ENCODE measurements at places on chromosomes 7 and 10. TPM values are rescaled to one million over a fixed set of nuclear protein-coding genes. Genes with fewer than 3 reads are reported as not detected.
A peak's percentile ranks its signal among the peaks of the same experiment; 100 is the strongest.

The PLCE1 gene
- total RNA-seq, result not detected

The GPC2 gene
- 39.0 TPM for total RNA-seq

The CCL24 gene
- total RNA-seq, result not detected

The CNPY1 gene
- total RNA-seq, result not detected

The AHCYL2 gene
- 19.3 TPM for total RNA-seq

The DYNC1I1 gene
- not detected for total RNA-seq

The BICC1 gene
- not detected for total RNA-seq

The ZRANB1 gene
- 25.0 TPM for total RNA-seq

DNA sequence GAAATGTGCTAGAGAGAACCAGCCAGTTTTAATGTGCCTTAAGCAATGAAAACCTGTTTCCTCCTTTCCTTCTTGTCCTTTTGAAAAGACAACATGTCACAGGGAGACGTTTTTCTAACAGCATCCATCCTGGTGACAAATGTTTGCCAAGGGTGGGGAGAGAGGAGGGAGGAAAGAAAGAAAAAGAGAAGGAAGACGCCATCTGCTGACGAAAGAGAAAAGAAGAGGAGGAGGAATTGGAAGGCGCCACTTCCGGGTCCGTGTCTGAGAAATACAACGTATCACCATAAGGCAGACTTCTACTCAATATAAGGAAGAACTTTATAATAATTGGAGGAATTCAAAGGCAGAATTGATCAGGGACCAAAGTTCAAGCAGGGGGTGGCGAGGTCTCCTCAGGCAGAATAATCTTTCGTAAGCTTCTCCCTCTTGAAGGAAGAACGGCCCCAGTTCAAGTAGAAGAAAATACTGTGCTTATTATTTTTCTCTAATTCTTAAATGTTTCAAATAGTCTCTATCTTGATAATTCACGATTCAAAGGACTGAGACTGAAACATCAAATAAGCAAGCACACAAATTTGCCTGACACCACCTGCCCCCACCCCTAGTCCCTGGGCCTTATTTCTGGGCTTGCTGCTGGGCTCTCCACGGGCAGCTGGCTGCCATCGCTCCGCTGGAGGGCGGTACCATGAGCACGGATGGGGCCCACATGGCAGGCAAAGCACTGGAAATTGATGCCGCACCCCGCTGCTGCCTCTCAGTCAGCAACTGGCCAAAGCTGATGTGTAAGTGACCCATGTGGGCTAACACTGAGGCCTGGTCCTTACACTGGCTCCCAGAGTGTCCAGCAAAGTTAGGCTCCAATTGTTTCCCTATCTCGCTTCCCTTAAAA lies 273.7 kb upstream of the KLF14 start:
- peak overlapping the region; percentile 77 for H3K27ac ChIP-seq
- peak overlapping the region; percentile 34 for H3K4me3 ChIP-seq
- H3K4me1 ChIP-seq, result peaks cover 42% of the 10 kb centered on the region

DNA sequence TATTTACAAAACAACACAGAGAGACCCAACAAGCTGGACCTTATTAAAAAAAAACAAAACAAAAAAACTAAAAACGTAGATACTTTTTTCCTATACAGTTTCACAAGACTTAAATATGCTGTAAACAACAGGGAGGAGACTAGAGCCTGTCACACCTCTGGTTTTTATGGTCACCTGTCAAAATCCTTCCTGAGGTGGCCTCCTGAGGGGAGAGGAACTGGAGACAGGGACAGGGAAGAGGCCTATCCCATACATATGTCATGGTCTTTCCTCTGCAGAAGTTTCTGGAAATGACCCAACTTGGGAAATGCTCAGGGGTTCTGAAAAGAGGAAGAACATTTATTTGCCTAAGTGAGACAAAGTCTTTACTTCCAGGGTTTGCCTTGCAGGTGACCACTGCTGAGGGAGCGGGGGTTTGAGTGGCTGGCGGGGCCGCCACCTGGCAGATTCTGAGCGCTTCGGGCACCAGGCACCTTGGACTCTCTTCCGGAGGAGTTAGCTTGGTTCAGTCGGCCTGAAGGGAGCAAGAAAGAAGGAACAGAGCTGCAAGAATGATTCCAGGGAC lies 18.3 kb downstream of the CPA1 start:
- no peak for DNase-seq
- no peak overlapping the region for H3K27ac ChIP-seq
- peaks cover 11% of the 10 kb centered on the region for H3K36me3 ChIP-seq
- peaks cover 25% of the 10 kb centered on the region for H3K4me1 ChIP-seq
- no peaks in the 10 kb centered on the region for H3K27me3 ChIP-seq

- H3K27me3 ChIP-seq, result no peaks in the 10 kb centered on the region
- DNase-seq, result no peak
- no peak overlapping the region for H3K4me3 ChIP-seq
- no peaks in the 10 kb centered on the region for H3K36me3 ChIP-seq
These were observed 130.4 kb upstream of the GDF10 start for GRCh38 chr10:47169581-47169980.

GRCh38 chr7:108642126-108642525 lies 72.5 kb downstream of the DNAJB9 start:
- no peaks in the 10 kb centered on the region for H3K4me1 ChIP-seq
- peaks cover 18% of the 10 kb centered on the region for H3K27me3 ChIP-seq
- no peak overlapping the region for H3K4me3 ChIP-seq
- no peak overlapping the region for H3K27ac ChIP-seq
- no peak for DNase-seq
- H3K36me3 ChIP-seq, result no peaks in the 10 kb centered on the region

DNA sequence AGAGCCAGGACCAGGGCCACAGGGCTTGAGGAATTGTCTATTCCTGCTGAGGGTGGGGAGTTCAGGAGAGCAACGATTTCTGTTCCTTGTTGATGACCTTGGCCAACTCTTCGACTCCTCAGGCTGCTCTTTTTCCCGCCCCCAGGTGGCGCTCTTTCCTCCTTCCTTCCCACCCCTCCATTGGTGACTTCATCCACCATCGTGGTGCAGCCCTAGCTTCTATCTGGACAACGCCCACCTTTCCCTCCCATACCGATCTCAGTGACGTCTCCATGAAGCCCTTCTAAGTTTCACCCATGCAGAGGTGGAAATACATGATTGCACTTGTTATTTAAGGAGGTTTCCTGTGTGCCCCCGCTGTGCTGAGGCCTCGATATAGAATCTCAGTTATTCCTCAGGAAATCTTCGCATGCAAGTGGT lies 22.1 kb upstream of the CARD11 start:
- peaks cover 78% of the 10 kb centered on the region for H3K4me1 ChIP-seq
- no peaks in the 10 kb centered on the region for H3K27me3 ChIP-seq
- H3K4me3 ChIP-seq, result peak overlapping the region; percentile 83
- H3K27ac ChIP-seq, result peak overlapping the region; percentile 91

- peak overlapping the region; percentile 76 for H3K27ac ChIP-seq
- peak; percentile 59 for DNase-seq
- no peak overlapping the region for H3K4me3 ChIP-seq
- no peaks in the 10 kb centered on the region for H3K27me3 ChIP-seq
- H3K4me1 ChIP-seq, result peaks cover 13% of the 10 kb centered on the region
These were observed 271.0 kb downstream of the MAD1L1 start for GRCh38 chr7:1961701-1962276.

DNA sequence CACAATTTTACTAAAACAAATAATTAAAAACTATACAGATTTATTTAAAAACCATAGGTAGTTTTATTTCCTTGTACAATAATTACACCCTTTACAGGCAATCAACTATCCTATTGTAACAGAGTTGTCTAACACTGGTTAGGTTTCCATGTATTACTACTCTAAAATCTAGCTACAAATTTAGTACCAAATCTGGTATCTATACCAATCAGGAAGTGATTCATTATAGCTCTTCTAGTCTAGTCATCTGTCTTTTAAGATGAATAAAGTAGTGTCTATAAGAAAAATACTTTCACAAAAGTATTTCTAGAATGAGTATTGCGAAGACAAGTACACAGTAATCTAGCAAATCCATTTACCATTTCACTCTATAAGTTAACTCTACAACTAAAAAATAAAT lies 16.9 kb downstream of the ZNF800 start:
- peaks cover 59% of the 10 kb centered on the region for H3K4me1 ChIP-seq

DNA sequence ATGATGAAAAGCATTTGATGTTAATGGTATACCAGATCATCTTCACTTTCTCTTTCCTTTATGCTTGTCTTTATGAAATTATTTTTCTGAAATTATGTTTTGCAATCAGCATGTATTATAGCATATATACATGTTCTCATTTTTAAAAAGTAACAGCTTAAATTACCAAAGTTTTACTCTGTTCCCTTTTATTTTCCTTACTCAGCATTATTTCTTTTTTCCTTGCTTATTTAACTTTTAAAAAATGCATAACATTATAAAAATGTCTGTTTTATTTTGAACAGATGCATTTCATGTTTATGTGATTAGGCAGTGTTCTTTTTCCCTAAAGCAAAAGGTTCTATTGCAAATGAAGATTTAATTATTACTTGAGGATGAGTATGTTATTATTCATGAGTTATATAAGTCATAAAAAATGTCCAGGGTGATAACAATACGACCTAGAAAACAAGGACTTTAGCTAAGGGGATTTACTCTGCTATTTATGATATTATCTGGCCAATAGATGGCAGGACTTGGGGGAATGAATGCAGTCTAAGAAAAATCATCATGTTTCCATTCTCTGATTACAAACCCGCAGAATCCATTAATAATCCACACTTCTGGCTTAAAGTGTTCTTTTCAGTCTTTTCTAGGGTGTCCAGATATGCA lies 38.5 kb downstream of the CABCOCO1 start:
- H3K4me1 ChIP-seq, result no peaks in the 10 kb centered on the region
- peaks cover 3% of the 10 kb centered on the region for H3K27me3 ChIP-seq
- H3K27ac ChIP-seq, result no peak overlapping the region
- H3K36me3 ChIP-seq, result no peaks in the 10 kb centered on the region
- DNase-seq, result no peak
- no peak overlapping the region for H3K4me3 ChIP-seq
